ENCODE measurements at places on chromosomes 3 and 15. TPM values are rescaled to one million over a fixed set of nuclear protein-coding genes. Genes with fewer than 3 reads are reported as not detected.

The ZBTB47 gene
- 25.7 TPM for total RNA-seq

The COL6A5 gene
- not detected for total RNA-seq

The FBXL2 gene
- total RNA-seq, result 2.5 TPM

The CLDN11 gene
- 4.8 TPM for total RNA-seq

The CPLX3 gene
- total RNA-seq, result not detected

The CD200R1 gene
- not detected for total RNA-seq

The SCN11A gene
- total RNA-seq, result 0.27 TPM

GRCh38 chr3:12423918-12424630 lies 60.2 kb upstream of the TSEN2 start:
- no peak for DNase-seq

DNA sequence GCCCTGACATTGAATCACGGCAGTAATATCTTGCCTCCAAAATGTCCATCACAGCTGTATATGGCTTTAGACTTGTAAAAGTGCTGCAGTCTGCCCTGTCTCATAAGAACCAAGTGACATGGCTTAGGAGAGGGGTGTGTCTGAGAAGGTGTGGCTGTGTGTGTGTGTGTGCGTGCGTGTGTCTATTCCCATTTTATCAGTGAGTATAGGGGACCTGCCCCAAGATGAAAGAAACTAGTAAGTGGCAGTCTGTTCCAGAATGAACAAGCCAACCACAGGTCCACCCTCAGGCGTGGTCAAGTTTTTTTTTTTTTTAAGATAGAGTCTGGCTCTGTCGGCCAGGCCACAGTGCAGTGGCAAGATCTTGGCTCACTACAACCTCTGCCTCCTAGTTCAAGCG lies 5.6 kb upstream of the RHOV start:
- peak; percentile 69 for DNase-seq

DNA sequence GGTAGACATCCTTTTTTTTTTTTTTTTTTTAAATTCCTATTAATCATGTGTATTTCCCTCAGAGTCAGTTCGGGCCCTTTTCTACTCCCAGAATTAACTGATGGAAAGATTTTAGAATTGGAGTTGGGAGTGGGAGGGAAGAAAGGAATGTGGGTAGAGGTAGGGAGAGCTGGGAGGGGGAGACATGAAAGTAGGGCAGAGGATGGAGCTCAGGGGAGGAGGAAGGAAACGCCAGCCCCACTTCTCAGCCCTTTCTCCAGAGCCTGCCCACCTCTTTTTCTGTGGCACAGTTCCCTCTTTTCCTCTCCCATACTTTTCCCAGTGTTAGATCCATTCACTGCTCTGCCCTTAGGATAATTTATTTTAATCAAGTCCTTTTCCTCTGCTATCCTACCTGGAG lies 129.4 kb downstream of the VPS8 start:
- no peak for DNase-seq

GRCh38 chr15:25849157-25849921 lies 13.8 kb downstream of the ATP10A start:
- DNase-seq, result no peak

DNA sequence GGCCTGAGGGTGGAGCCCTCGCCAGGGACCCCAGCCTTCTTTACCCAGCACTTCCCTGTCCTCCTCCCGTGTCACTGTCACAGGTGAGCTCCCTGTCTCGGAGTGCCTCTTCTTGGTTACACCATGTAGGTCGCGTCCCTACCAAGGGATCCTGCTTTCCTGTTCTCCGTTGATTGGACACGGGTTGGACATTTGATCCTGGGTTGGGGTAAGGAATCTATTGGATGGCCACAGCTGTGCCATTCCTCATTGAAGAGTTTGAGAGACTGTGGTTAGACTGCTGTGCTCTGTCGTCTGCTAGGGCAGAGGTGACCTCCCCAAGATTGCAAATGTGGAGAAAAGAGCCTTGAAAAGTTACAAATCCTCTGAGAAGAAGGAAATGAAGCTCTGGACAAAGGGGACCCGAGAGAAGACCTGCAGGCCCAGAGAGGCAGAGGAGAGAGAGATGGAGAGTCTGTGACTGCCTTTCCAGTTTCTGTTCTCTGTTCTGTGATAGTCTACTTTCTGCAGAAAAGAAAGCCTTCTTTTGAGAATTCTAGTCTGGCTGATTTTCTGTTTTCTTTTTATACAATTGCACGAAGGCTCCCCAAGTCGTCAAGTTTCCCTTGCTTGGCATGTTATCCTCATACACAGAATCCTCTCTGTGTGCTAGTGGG lies 325.7 kb upstream of the RGMA start:
- DNase-seq, result no peak

GRCh38 chr3:129218742-129219141 lies 30.7 kb upstream of the COPG1 start:
- no peak for DNase-seq

- no peak for DNase-seq
Observed at GRCh38 chr3:10356461-10356981, 35.6 kb upstream of the SEC13 start.

- DNase-seq, result no peak
Observed at GRCh38 chr15:53670701-53671100, 88.8 kb downstream of the WDR72 start.

- peak; percentile 39 for DNase-seq
Observed at GRCh38 chr3:10945683-10946287, 46.8 kb upstream of the SLC6A1 start.

DNA sequence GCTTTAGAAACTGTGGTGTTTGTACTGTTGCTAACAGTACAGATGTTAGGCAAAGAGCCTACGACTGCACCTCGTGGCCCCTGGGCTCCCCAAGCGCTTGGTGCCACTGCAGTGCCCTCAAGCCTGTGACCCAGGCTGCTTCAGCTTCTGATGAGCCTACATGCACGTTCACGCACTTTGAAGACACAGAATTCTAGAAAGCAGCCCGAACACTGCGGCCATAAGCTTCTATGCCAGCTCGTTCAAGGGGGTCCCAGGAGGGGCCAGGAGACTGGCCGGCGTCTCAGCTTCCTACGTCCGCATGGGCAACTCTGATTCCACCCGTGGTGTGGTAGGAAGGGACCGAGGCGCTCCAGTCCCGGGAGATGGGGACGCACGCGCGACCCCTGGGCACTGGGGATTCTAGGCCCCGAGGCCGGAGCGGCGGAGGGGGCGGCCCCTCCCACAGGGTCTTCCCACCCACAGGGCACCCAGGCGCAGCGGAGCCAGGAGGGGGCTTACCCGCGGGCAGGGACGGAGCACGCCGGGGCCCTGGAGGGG lies 653 bp downstream of the MYO5C start:
- no peak for DNase-seq

DNA sequence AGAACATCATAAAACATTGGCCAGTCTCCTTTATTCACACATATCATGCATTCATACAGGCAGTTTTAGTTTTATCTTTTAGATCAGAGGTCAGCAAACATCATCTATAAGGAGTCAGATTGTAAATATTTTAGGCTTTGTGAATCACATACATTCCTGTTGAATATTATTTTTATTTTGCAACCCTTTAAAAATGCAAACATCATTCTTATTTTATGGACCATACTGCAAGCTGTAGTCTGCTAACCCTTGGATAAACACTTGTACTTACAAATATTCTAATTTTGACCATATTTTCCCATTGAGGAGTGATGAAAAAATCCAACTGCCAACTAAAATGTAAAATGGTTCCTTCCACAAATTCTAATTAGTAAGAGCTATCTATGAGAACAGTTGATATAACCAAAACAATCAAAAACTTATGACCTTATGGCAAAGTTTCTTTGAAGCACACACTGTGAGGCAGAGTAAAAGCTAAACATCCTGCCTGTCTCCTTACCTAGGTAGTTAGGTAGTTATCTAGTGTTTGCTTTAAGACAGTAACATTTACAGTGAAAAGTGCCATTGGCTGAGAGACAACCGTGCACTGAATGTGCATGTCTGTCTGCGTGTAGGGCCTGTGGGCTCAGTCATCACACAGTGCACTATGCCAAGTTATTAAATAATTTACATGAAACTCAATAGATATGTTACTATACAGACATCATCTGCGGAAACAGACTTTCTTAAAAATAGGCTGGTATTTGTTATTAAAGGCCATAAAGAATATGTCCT lies 57.7 kb downstream of the PIK3R4 start:
- DNase-seq, result no peak

GRCh38 chr3:3628676-3629328 lies 170.4 kb upstream of the LRRN1 start:
- DNase-seq, result no peak

DNA sequence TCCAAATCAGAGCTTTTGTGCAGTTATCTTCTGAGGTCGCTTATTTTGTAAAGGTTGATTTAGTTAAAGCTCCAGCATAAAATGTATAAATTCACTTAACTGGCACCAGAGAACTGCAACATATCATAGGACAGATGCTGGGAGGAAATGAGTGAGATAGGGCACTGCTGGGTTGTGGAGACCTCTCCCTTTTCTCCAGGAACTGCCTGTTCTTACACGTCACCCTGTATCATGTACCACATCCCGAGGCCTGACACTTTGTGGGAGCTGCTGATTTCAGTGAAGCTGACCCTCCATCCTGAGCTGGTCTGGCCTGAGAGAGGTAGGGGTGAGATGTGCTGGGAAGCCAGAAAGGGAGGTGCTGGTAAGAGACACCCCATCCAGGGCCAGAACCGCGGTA lies 213.8 kb upstream of the FEZF2 start:
- no peak for DNase-seq

DNA sequence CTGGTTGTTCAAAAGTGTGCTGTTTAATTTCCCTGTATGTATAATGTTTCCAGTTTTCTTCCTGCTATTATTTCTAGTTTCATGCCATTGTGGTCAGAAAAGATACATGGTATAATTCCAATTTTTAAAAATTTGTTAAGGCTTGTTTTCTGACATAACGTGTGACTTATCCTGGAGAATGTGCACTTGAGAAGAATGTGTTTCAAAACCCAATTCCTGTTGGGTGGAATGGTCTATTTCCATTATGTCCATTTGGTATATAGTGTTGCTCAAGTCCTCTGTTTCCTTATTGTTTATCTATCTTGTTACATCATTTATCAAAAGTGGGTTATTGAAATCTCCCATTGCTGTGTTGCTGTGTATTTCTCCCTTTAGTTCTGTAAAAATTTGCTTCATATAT lies 215.4 kb downstream of the GREM1 start:
- DNase-seq, result no peak

DNA sequence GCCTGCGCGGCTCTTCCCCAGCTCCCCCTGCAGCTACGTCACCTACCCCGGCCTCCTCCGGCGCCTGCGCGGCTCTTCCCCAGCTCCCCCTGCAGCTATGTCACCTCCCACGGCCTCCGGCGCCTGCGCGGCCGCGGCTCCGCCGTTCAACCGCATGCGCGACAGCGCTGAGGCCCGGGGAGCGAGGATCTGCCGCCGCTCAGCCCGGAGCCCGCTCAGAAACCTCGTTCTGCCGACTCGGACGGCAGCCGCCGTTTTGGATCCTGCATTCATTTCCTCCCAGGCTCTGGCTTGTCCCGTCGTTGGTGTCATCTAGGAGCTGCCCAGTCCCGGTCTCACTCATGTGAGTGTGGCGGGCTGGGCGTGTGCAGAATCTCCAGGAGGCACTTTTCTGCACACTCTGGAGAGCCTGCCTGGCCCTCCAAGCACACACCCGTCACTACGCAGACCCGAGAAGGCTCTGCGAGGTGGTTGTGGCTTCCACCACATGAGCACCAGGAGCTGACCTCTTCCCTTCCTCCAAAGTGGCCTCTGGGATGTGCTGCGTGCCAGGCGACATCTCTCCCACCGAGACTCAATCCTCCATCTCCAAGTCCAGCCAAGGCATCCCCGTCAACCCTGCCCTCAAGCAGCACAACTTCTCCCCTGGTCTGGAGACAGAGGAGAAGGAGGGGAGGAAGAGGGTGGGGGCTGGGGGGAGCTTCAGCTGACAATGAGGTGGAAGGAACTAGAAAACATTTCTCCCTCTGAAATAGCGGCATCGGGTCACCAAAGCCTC lies 165.3 kb downstream of the CHSY1 start:
- DNase-seq, result no peak

DNA sequence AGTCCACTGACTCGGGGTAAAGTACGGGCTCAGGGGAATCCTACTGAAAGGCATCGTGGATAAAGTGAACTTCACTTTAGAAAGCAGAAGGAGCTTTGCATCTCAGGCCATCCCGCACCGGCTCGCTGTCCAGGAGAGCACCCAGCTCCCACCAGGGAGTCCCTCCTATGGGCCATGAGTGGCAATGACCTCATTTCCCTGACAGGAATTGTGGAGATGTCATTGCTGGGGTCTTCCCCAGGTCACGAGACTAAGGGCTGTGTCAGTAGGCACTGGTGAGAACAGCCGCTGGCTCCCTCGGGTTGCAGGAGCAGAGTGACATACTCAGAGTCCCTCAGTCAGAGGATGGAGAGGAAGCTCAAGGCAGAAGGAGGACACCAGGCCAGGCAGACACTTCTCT lies 97.3 kb downstream of the XXYLT1 start:
- DNase-seq, result no peak

- no peak for DNase-seq
Observed at GRCh38 chr3:30347679-30348216, 258.7 kb upstream of the TGFBR2 start.

- peak; percentile 89 for DNase-seq
Observed at GRCh38 chr3:123130079-123130750, 63.4 kb downstream of the PDIA5 start.

DNA sequence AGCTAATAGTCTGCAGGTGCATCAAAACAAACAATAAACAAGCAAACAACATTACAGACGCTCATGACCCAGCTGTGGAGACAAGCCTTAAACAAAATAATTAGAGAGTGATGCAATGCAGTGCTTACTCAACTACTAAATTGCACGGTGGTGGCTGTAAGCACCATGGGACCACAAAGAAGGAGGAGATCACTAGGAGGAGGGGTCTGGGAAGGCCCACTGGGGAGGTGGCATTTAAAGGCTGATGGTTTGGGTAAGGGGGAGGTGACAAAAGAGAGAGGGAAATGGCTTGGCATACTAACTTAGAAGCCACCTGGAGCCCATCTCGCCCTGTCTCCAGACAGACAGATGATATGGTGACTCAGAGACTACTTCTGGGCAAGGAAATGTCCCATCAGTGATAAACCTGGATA lies 516.7 kb downstream of the FOXP1 start:
- no peak for DNase-seq

GRCh38 chr15:28116521-28117431 lies 17.7 kb upstream of the OCA2 start:
- DNase-seq, result no peak

GRCh38 chr15:52642386-52643361 lies 36.5 kb downstream of the ATOSA start:
- DNase-seq, result no peak

- DNase-seq, result no peak
Observed at GRCh38 chr15:85489773-85490493, 109.5 kb downstream of the AKAP13 start.

DNA sequence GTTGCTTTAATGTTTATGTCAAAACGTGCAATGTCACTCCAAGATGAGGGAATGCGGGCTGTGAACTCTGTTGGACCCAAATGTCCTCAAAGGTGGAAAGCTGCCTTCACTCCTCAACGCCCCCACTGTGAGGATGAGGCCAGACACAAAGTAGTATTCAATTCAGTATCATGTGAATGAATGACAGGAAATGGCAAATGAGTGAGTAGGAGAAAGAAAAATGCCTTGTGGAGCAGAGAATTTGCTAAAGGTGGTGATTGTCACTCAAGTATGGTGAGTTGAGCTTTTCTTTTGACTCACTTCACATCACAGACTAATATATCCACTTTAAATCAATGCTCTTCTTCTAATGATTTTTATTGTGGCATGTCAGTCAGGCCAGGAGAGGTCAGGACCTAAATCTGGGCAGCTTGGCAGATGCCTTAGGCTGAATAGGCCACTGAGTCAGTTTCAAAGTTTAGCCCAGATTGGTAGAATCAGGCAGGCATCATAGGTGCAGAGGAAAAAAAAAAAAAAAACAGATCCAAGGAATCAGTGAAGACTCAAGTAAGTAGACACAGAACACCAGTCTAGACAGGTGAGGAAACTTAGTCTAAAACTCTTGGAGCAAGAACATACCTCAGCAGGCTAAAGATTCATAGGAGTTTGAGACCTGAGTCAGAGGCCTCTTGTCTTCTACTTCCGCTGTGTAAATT lies 71.0 kb upstream of the ZBED2 start:
- no peak for DNase-seq

Data from transverse colon (tissue), 4 donors.